ENCODE measurements at places on chromosomes 7 and 10.

- DNase-seq, result no peak
These were observed 235.1 kb upstream of the CACNA2D1 start for GRCh38 chr7:82678716-82679115.

- no peak for DNase-seq
These were observed 3.5 kb downstream of the OAT start for GRCh38 chr10:124415210-124415609.

GRCh38 chr10:71217266-71218045 lies 5.1 kb downstream of the UNC5B start:
- peak; percentile 34 for DNase-seq

DNA sequence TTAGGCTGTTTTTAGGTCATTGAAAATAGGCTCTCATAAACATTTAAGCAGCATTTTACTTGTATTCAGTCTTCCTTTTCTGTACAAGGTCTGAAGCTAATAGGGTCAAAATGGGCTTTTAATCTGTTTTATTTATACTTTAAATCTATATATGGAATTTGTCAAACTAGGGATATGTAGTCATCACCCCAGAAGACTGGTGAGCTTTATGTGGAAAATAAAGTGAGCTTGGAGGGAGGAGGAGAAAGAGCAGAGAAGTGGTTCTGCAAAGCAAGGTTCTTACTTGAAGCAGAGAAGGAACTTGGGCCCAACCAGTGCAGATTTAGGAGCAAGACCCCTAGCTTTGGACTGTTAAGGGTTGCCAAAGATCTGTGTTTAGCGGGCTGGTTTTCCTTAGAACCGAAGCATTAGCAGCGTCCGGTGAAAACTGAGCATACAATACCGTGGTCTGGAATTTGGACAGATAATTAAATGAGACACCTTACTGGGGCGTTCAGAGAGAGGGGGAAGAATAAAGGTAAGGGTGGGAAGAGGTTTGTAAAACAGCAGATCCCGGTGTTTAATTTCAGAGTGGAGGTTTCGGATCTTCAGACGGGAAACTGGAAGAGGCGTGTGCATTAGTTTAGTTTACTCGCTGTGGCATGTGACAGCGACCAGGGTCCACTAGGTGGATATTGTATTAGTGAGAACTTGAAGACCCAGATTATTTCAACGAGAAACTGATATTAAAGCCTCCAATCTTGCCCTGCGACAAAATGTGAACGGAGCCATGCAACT lies 2.4 kb downstream of the BAMBI start:
- DNase-seq, result peak; percentile 16

DNA sequence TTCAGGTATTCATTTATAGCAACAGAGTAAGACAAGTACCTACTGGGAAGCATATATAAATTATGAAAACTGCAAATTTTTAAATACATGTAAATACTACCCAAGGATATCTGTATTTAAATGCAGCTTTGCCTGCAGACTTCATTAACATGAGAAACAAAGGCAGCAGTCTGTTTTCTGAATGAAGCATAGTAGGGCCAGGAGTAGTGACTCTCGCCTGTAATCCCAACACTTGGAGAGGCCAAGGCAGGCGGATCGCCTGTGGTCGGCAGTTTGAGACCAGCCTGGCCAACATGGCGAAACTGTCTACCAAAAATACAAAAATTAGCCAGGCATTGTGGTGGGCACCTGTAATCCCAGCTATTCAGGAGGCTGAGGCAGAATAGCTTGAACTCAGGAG lies 42.5 kb upstream of the PHF14 start:
- no peak for DNase-seq

DNA sequence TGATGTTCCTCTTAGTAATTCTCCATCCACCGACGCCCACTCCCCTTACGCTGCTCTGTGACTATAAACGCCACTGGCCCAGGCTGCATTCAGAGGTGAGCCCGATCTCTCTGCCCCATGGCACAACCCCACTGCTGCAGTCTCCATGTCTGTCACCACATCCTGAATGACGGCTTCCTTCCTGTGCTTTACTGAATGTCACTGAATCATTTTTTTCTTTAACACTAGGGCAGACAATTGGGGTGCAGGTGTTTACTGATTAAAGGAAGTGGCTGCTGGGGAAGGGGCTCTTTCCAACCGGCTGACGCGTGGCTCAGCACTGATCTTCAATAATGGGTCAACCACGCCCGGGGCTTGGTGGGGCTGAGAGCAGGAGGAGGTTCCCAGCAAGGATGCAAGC lies 208.3 kb downstream of the USP6NL start:
- DNase-seq, result no peak

GRCh38 chr10:60732198-60732806 lies 46.0 kb upstream of the CDK1 start:
- DNase-seq, result no peak

GRCh38 chr7:28811008-28811407 lies 147.1 kb downstream of the TRIL start:
- no peak for DNase-seq

DNA sequence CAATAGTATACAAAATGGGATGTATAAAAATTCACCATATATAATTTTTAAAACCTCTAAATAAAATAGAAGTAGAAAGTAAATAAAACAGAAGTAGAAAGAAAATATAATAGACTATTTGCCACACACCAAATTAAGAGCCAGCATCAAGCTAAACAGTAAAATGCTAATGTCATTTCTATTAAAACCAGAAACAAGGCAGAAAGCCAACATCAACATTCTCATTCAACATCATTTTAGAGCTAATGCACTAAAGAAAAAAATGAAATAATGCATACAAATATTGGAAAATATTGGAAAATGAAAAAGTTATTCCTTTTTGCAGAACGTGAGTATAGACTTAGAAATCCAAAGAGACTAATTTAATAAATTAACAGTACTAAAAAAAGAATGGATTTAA lies 23.4 kb upstream of the RELN start:
- no peak for DNase-seq

DNA sequence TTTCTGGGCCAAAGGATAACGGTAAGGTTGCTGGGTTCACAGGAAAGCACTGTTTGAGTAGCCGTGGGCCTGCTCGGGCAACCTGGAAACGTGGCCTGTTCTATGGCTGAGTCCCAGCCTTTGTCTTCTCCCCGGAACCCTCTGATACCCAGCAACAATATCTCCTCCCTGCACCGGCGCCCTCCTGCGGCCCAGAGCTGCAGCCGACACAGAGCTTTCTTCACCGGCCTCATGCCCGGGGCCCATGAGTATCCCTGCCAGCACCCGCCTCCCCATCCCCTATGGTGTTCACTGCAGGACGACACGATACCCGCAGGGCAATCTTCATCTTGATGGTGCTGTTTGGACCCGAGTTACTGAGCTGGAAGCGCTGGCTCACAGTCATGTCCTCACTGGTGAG lies 38.6 kb upstream of the NCAPG2 start:
- no peak for DNase-seq

- DNase-seq, result peak; percentile 58
These were observed 2.5 kb downstream of the TCF7L2 start for GRCh38 chr10:112952282-112953173.

DNA sequence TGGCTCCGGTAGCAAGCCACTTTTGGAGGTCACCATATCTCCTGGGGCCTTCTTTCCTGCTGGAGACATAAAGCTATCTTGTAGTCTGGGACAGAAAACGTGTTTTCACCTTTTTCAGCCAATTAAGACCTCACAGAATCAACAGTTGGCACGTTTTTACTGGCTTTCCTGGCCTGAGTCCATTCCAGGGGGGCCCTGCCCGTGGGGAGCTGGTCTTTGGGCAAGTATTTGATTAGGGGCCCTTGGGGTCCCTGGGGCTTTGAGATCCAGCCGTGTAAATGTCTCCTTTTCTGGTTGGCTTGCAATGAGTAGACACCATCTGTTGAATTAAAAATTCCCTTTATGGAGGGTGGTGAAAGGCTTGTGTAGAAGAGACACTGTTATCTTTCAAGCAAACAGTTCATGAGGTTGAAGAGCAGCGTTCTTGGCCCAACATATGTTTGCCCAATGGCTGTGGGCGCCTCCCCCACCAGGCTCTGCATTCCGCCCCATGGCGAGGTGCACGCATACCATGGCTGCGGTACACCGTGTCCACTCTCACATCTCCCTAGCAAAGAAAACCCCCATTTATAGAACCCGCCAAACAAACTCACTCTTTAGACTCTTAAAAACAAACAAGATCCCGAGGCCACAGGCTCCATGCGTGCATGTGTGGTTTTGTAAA lies 593.2 kb downstream of the LRMDA start:
- no peak for DNase-seq

- DNase-seq, result no peak
These were observed 194.5 kb downstream of the SDK1 start for GRCh38 chr7:3495530-3495929.

GRCh38 chr7:135597181-135597925 lies 39.6 kb downstream of the NUP205 start:
- no peak for DNase-seq

DNA sequence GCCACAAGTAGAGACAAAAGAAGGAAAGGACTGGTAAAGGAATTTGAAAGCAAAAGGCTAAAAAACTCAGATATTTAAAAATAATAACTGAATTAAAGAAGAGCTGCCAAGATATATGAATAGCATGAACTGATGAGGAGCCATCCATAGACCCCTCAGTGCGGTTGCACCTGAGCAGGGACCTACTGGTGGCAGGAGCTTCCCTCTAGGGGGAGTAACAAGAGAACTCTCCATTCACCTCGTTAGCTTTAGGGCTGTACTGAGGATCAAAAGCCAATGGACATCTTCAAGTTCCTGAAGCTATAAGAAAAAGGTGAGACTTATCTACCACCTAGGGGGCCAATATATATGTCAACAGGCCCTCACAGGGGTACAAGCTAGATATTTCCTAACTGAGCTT lies 27.8 kb upstream of the DOCK1 start:
- no peak for DNase-seq

DNA sequence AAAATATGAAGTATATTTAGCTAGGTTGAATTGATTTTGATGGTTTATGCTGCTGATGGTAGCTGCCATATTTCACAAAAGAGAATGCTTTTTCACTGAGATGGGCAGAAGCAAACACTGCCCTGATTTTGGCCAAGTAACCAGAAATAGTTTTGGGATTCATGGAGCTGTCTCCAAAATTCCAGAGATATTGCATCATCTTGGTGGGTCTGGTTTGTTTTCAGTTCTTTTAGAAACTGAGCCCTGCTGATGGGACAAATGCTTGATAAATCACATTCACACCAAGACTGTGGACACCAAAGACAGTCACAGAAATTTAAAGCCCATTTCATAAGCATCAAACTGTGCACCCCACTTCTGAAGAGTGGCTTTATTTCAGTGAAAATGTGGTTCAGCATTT lies 140.5 kb downstream of the BICC1 start:
- DNase-seq, result no peak

- DNase-seq, result no peak
These were observed 203.4 kb downstream of the KIF20B start for GRCh38 chr10:89904755-89905154.

DNA sequence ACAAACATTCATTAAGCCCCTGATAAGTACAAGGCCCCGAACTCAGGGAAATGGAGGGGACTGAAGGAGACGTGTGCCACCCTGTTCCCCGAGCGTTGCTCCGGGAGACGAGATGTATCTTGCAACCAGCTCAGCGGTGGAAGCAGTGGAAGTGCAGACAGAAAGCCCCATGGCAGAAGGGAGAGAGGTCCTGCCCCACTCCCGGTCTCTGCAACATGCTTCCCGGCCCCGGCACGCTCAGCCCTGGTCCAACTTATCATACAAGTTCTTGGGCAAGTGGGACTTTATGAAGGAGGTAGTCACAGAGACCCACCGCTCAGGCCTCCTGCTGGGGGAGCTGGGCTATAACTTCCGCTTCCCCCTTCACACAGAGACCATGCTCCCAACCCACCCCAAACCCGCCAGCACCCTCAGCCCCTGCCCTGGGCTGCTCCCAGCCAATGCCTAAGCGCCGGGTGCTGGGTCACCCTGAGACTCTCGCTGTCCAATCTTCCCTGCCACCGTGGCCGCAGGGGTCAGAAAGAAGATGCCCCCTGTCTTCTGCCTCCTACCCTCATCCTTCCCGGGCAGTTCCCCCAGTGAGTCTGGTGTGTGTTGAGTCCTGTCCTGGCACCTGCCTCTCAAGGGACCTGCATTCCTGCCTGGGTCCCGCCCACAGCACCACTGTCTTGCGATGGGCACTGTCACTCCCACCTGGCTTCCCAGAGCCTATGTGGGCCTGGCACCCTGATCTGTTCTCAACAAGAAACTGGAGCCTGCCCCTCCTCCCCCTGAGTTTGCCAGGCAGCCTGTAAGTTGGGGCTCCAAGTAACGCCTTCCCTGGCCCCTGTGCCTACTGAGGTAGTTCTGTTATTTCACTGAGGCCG lies 157.7 kb downstream of the PRKAG2 start:
- no peak for DNase-seq

- peak; percentile 44 for DNase-seq
These were observed 129.3 kb downstream of the PKD1L1 start for GRCh38 chr7:47818796-47819606.

DNA sequence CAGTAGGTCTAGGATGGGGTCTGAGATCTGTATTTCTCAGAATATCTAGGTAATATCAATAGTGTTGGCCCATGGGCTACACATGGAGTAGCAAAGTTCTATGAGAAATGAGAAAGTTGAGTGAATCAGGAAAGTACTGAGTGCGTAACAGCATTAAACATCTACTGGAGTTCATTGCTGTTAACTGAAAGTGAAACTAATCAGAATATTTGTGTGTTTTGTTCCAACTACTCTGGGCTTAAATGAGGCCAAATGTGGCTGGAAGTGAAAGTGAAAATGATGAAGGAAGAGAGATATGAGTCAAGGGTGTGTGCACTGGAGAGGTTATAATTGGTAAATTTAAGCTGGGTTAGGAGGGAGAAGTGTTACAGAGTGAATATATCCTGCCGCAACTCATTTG lies 46.5 kb downstream of the TMEM106B start:
- no peak for DNase-seq

- DNase-seq, result no peak
These were observed 473 bp upstream of the ZNF32 start for GRCh38 chr10:43649185-43649523.

DNA sequence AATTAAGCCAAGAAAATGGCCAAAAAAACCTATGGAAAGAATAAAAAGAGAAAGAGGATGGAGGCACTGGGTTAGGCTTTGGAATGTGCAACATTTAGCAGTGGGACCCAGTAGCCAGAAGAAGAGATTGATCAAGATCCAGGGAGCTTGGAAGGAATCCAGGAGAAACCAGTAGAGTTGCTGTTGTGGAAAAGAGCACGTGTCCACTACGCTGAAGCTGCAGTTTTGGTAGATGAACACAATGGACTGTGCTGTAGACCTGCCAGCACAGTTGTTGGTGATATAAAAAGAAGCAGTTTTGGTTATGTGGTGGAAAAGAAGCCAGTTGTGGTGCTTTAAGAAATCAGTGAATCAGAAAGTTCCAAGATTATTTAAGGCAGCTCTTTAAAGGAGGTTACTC lies 802.2 kb upstream of the POM121L12 start:
- no peak for DNase-seq

- no peak for DNase-seq
These were observed 29.8 kb downstream of the NPY start for GRCh38 chr7:24313777-24314176.

Measured in hypothalamus (tissue), 51 donors.